ENCODE measurements at places on chromosomes 11 and 22.
A peak's percentile ranks its signal among the peaks of the same experiment; 100 is the strongest.

GRCh38 chr22:29480512-29481264 lies 670 bp downstream of the NEFH start:
- peak; percentile 87 for DNase-seq

DNA sequence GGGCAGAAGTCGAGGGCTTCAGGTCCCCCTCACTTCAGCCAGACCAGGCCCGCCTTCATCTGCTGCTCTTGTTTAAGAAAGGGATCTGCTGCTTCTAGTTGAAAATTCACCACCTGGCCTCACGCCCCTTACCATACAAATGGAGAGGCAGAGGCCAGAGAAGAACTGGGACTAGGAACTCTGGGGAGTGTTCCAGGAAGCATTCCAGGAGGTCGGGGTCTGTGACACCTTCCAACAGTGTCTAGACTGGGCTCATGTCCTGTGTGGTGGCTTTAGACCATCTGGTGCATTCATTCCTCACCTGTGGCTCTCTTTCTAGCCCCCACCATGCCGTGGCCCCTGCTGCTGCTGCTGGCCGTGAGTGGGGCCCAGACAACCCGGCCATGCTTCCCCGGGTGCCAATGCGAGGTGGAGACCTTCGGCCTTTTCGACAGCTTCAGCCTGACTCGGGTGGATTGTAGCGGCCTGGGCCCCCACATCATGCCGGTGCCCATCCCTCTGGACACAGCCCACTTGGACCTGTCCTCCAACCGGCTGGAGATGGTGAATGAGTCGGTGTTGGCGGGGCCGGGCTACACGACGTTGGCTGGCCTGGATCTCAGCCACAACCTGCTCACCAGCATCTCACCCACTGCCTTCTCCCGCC lies 12.3 kb downstream of the TSKU start:
- peak; percentile 21 for DNase-seq

GRCh38 chr11:66311965-66312548 lies 4.8 kb downstream of the CD248 start:
- peak; percentile 98 for DNase-seq

GRCh38 chr11:17268902-17269301 lies 7.6 kb upstream of the NUCB2 start:
- no peak for DNase-seq

DNA sequence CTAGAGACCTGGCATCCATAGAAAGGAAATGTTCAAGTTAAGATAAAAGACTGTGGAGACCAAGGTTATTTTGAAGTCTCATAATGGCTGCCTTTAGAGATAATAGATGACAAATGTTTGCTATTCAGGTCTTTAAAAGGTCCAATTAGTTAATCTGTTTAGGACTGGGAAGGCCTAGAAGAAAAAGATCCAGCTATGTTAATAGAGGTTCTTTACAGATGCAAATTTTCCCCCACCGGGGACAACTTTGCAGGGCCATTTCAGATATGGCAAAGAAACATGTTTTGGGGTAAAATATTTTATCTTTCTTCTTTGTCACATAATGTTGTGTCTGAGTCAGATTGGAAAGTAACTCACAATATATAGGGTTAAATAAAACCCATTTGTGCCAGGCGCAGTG lies 3.1 kb upstream of the APOBEC3G start:
- no peak for DNase-seq
